GM12878 (cell line): ENCODE measurements at places on chromosomes 7 and 10. TPM values are rescaled to one million over a fixed set of nuclear protein-coding genes. Genes with fewer than 3 reads are reported as not detected.

Gene CHST15
- total RNA-seq: 0.32 and 0.51 TPM in 2 replicates

Gene PI4K2A
- 11.9 and 12.5 TPM in 2 replicates for total RNA-seq

Gene TPK1
- total RNA-seq: 5.6 and 7.7 TPM in 2 replicates

Gene TMUB1
- total RNA-seq: 74.7 and 79.5 TPM in 2 replicates

Gene RELN
- 0.11 and 0.21 TPM in 2 replicates for total RNA-seq

Gene BTBD16
- not detected in 2 replicates for total RNA-seq

GRCh38 chr7:7562736-7563135 is 3.9 kb upstream of the MIOS start:
- H3K27ac ChIP-seq: no peak overlapping the region
- H3K27me3 ChIP-seq: no peaks in the 10 kb centered on the region
- H3K4me1 ChIP-seq: 0 out of 2 replicates have a peak, but pooled peaks cover 3% of the 10 kb centered on the region
- H3K36me3 ChIP-seq: no peaks in the 10 kb centered on the region
- DNase-seq: no peak

DNA sequence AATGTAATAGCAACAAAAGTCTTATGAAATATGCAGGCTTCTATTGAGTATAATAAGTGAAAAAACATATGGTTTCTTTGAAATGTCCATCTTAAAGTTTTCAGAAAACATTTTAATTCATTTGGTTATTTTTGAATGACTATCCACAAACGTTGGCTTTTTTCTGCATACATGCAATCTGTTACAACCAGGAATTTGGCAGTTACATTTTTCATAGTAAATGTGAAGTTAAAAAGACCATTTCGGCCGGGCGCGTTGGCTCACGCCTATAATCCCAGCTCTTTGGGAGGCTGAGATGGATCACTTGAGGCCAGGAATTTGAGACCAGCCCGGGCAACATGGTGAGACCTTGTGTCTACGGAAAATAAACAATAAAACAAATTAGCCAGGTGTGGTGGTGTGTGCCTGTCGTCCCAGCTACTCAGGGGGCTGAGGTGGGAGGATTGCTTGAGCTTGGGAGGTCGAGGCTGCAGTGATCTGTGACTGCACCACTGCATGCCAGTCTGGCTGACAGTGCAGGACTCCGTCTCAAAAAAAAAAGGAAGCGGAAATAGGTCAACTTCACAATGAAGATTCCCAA is 73.9 kb upstream of the NMT2 start:
- no peak overlapping the region for H3K4me3 ChIP-seq
- H3K27ac ChIP-seq: no peak overlapping the region
- H3K4me1 ChIP-seq: no peaks in the 10 kb centered on the region
